ENCODE measurements at places on chromosomes 4 and X.

- no peaks in the 10 kb centered on the region for H3K36me3 ChIP-seq
- no peak overlapping the region for H3K27ac ChIP-seq
- H3K4me1 ChIP-seq = peaks cover 5% of the 10 kb centered on the region
- no peak for DNase-seq
- no peak overlapping the region for H3K4me3 ChIP-seq
Observed at GRCh38 chr4:106261980-106262379, 54.0 kb downstream of the TBCK start.

DNA sequence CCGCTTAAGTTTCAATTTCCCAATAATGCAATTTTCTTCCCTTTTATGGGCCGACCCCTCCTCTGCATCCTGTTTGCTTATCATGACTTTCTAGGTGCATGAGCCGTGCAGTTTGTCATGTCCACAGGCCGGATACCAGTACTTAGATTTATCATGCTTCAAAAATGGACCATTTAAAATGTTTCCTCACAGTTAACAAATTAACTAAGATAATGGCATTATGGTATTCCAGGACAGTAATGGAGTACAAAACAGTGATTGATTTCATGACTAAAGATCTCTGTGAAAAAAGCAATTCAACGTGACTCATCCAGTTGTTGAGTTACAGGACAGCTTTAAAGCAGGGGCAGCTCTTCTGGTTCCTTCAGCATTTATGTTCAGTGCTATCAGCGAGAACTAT, 23.0 kb downstream of the SNX25 start:
- H3K4me1 ChIP-seq = peaks cover 13% of the 10 kb centered on the region
- no peak for DNase-seq
- H3K36me3 ChIP-seq = no peaks in the 10 kb centered on the region
- no peaks in the 10 kb centered on the region for H3K27me3 ChIP-seq
- no peak overlapping the region for H3K4me3 ChIP-seq

GRCh38 chrX:68652326-68653170, 5.1 kb downstream of the STARD8 start:
- H3K4me1 ChIP-seq = no peaks in the 10 kb centered on the region
- DNase-seq = no peak
- no peak overlapping the region for H3K27ac ChIP-seq
- no peaks in the 10 kb centered on the region for H3K36me3 ChIP-seq

DNA sequence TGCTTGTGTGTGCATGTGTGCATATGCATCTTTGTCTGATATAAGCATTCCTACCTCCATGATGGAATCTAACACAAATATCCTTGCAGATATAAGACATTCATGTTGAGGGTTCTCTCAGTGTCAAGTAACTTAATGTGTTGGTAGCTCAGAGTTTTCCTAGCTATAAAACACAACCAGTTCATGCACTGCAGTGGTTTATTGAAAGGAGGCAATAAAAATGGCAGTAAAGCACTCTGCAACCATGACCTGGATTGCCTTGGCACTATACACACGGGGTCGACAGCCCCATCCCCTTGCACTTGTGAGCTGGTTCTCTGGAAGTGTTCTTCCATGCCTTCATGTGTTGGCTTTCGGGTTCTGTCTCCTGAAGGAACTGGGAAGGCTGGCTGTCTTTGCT, 38.9 kb downstream of the GPC4 start:
- no peak overlapping the region for H3K4me3 ChIP-seq
- H3K36me3 ChIP-seq = no peaks in the 10 kb centered on the region
- H3K27ac ChIP-seq = no peak overlapping the region
- H3K27me3 ChIP-seq = no peaks in the 10 kb centered on the region
- DNase-seq = no peak

DNA sequence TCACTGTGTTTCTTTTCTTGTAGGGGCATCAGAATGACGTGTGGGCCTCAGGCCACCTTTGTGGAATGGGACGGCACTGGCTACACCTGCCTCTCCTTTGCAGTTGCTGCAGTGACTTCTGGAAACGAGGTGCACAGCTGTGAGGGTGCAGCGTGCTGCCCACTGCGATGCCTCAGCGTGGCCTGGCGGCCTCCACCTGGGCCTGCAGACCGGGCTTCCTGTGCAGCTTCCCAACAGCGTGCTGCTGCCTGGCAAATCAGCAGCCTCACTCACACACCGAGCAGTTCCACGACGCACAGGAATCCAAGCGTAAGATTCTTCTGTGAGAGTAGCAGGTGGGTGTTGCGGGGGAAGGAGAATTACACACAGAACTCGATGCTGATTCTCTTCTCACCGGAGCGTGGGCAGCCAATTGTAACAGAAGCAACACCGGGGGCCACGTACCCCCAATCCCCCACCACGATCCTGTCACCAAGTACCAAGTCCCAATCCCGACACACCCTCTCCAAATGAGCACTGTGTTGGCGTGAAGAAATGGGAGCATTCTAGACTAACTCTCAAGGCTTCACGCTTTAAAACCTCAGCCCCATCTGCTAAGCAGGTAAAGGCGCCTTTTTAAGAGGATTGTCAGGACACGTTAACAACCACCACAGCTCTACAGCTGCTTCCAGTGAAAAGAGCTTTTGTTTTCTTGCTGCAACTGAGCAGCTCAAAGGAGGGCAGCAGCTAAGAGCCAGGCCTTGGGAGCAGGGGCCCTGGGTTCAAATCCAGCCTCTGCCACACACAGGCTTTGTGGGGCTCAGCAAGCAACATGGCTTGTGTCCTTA, 16.9 kb downstream of the WDR1 start:
- DNase-seq = no peak
- H3K36me3 ChIP-seq = peaks cover 23% of the 10 kb centered on the region
- no peak overlapping the region for H3K27ac ChIP-seq
- H3K4me3 ChIP-seq = no peak overlapping the region
- peaks cover 34% of the 10 kb centered on the region for H3K4me1 ChIP-seq
